ENCODE measurements at places on chromosomes 7 and 10.

DNA sequence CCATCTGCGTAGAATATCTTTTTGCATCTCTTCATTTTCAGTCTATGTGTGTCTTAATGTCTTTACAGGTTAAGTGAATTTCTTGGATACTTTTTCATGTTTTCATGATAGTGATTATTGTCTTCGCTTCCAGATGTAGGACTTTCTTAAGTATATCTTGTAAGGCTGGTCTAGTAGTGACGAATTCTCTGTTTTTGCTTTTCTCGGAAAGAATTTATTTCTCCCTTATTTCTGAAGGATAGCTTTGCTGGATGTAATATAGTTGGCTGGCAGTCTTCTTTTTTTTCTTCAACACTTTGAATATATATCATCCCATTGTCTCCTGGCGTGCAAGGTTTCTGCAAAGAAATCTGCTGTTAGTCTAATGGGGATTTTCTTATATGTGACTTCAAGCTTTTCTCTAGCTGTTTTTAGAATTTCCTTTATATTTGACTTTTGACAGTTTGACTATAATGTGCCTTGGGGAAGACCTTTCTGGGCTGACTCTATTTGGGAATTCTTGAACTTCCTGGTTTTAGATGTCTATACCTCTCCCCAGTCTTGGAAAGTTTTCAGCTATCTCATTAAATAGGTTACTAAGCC lies 14.3 kb downstream of the GTPBP4 start:
- DNase-seq, result no peak

GRCh38 chr7:37971491-37971890 lies 51.1 kb downstream of the EPDR1 start:
- no peak for DNase-seq

GRCh38 chr7:150567871-150568301 lies 696 bp downstream of the GIMAP4 start:
- DNase-seq, result no peak

GRCh38 chr10:118534136-118534535 lies 61.3 kb downstream of the PRLHR start:
- DNase-seq, result no peak

GRCh38 chr10:20991526-20991925 lies 94.4 kb upstream of the NEBL start:
- no peak for DNase-seq

DNA sequence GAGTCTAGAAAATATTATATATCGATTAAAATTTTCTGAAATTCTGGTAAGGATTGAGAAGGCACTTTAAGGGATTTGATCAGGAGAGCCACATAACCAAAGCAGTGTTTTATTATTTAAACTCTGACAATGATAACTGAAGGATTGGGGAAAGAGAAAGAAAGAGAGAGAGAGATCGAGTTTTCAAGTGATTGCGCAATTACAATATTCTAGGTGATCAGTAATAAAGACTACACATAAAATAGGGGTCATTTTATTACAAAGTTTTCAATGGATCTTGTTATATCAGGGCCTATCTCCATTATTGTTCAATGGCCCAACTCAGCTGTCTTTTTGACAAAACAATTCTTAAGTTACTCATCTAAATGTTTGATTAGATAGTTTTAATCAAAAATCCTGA lies 541.5 kb upstream of the ZWINT start:
- no peak for DNase-seq

- DNase-seq, result no peak
Observed at GRCh38 chr7:131540491-131541162, 15.8 kb downstream of the PODXL start.

- no peak for DNase-seq
Observed at GRCh38 chr10:11824825-11825224, 1.7 kb downstream of the PROSER2 start.

DNA sequence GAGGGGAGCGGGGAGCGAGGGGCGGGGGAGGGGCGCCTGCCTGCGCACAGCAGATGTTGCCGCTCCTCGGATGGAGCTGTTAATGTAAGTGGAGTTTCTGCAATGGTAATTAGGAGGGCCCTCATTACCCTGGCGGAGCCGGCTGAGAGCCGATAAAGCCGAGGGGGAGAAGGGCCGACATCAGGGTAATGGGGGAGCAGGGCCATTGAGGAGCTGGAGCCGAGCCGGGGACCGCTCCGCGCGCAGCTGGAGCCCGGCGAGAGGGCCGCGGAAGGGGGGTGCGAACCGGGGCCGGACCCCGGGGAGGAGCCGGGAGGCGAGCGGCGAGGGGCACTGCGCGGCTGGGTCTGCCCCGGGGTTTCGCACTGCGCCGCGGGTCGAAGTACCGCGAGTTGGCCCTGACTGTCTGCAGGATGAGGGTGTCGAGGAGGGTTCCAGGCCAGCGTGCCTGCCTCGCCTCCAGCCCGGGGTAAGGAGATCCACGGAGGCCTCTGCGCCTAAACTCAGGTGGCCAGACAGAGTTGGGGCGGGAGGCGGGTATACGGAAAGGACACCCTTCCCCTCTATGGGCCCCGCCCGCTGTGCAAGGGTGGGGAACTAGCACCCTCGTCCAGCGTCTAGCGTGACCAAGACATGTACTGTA lies 55.0 kb upstream of the LBX1 start:
- no peak for DNase-seq

DNA sequence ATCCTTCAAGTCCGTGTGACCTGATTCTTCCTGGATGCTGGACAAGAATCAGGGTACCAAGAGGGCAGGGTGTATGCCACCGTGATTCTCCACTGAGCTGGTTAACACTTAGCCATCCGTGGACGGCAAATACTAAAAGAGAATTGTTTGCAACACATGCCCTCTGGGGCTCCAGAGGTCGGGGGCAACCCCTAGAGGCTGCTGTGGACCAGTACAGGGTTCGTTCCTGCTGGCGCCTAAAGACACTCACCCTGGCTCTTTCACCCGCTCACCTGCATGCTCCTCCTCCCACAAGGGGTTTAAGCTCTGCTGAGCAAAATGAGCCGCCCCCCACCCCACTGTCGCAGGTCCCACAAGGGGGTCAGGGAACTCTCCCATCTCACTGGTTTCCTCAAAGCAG lies 148.7 kb upstream of the ITGB1 start:
- no peak for DNase-seq

All from CD8-positive, alpha-beta memory T cell (primary cell).